ENCODE measurements at places on chromosomes 4 and X.

GRCh38 chrX:52082578-52082977 lies 13.6 kb upstream of the MAGED4B start:
- no peak for DNase-seq

DNA sequence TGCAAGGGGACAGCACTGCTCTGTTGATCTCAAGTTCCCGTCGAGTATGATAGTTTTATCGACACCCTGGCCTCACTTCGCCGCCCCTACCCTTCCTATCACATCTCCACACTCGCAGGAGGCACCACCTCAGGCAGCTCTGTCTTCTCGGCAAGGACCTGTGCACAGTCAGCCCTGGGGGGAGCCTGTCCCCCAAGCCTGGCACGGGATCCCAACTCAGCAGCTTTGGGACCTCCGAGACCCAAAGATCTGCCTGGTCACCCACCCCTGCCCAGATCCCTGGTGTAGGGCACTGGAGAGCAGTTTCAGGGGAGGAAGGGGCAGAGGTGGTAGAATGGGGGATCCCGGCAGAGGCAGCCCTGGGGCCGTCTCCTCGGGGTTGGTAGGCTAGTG lies 18.0 kb upstream of the UBA1 start:
- DNase-seq, result no peak

GRCh38 chr4:156725257-156725656 lies 246.3 kb downstream of the PDGFC start:
- DNase-seq, result no peak

GRCh38 chrX:54439960-54440871 lies at the start of gene TSR2:
Gene TSR2 (plus strand): TSS chrX:54440404. CDS start chrX:54440422, 18 bp downstream.
- DNase-seq, result peak; percentile 86

DNA sequence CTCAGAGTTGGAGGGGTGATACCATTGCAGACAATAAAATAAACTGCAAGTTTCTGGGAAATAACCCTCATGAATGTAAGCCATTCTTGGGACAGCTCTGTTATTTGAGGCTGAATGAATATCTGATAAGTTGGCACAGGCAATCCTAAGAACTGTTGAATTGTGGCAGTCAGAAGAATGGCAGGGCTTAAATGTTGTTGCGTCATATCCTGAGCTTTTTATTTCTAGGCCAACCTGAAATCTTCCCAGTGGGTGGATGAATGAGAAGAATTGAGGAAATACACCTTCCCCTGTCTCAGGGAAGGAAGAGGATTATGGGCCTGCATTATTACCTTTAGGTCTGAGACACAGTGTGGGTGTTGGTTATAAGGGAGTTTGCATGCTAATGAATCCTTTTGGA lies 64.4 kb upstream of the C4orf54 start:
- no peak for DNase-seq

DNA sequence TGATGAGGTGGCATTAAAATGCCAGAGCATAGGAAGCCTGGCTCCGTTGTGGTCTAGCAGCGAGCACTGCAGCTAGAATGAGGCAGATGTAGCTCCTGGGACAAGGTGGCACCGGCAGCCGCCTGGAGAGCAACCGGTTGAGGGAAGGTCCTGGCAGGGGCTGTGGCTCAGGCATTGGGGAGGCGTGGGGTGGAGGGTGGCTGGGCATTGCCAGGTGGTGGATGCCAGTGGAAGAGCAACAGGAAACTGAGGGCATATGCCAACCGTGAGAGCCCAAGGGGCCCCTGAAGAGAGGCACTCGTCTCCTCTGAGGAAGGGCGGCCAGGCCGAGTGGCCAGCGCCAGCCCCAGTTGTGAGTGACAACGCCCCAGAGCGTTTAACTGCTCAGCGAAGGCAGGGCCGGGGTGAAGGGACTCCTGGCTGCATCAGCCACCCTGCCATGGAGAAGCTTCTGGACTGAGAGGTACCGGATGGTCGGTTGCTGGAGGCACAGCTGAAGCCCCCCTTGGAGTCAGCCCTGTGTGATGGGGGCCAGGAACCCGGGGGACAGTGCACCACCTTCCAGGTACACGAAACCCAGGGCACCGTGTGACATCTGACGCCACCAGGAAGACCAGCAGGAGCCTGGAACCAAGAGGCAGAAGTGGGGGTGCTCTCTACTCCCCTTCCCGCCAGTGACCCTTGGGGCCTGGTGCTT lies 13.2 kb upstream of the PDE6B start:
- no peak for DNase-seq

DNA sequence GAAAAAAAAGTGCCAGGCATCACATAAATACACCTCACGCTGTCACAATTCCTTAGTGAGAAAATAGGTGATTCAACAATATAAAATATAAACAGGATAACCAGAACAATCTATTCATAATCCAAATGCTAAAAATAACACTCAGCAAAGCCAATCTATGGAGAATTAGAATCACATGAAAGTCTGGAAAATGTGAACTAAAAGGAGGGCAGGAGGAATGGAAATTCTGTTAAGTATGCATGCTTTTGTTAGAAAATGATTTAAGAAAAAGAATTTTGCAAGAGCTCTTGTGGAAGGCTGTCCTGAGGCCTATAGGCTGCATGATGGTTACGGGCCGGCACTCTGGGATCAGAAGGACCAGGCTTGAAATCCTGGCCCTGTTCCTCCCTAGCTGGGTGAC lies 70.6 kb upstream of the PROM1 start:
- no peak for DNase-seq

DNA sequence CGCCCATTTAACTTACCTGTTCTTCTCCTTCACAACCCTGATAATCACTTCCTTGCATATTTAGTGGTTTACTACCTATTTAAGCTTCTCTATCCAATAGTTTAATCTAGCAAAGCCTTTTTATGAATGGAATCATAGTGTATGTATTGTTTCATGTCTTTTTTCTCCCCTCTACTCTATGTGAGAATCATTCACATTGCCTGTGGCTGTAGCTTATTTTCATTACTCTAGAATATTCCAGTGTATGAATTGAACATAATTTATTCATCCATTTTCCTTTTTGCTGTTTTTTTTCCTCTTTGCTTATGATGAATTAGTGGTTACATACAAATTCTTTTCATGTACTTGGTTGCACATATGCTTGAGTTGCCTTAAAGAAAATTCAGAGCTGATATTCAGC lies 490 bp upstream of the ADH4 start:
- no peak for DNase-seq

DNA sequence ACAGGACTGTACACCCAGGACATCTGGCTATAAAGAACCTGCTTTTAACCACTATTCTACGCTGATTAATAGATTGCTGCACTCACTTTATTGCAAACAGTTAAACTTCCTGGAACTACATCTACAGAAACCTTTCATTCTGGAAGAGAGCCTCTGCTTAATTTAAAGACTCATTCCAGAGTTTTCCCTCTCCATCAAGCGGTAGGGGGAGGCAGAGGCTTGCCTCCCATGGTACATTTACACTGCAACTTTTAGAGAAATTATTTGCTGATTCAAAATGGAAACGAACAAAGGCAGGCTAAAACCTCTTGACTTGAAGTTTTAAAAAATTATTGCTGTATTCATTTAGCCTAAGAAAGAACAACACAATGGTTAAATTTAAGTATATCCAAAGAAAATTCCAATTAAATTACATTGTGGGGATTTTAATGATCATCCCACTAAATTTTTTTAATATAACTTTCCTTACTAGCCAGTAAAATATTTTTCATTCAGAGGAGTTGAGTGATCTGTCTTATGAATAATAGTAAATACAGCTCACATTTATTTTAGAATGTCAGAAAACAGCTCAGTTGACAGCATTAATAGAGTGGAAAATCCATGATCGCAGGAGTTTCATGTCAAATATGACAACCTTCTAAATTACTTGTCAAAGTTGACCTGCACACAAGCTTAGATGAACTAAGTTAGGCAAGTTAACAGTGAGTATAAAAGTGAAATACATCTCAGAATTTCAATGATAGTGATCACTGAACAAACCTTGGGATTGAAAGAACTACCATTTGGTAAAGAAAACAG lies 46.3 kb upstream of the PCDH10 start:
- DNase-seq, result no peak

DNA sequence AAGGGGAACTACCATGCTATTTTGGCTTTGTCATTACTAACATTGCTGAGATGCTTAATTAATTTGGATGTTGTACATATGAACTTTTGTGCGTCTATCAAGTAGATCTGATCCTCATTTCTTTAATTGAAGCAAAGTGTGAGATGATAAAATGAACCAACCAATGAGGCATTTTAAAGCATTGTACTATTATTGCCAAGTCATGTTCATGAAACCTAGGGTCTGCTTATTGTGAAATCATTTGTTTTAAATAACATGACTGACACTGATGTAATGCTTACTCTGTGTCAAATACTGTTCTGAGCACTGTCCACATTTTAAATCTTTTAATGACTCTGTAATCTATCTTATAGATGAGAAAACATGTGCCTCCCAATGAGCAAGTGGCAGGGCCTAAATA lies 57.7 kb downstream of the C4orf33 start:
- DNase-seq, result no peak

DNA sequence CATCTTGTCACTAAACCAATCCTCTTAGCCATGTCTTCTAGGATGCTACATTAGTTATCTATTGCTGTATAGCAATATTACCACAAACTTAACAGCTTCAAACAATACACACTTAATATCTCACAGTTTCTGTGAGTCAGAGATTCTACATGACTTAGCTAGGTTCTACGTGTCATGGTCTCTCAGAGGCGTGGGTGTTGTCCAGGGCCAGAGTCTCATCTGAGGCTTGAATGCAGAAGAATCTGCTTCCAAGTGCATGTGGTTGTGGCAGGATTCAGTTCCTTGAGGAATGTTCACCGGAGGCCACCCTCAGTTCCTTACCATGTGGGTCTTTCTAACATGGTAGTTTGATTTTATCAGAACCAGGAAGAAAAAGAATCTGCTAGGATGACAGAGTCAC lies 26.4 kb downstream of the PPP1R2C start:
- DNase-seq, result peak; percentile 27

- peak; percentile 82 for DNase-seq
Observed at GRCh38 chrX:11341274-11342201, 48.3 kb downstream of the AMELX start.

DNA sequence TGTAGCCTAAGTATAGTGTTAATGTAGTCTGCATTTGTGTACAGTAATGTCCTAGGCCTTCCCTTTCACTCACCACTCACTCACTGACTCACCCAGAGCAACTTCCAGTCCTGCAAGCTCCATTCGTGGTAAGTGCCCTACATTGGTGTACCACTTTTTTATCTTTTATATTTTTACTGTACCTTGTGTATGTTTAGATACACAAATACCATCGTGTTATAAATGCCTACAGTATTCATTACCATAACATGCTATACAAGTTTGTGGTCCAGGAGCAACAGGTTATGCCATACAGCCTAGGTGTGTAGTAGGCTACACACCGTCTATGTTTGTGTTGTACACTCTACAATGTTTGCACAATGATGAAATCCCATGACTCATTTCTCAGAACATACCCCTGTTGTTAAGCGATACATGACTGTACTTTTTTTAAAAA lies 15.4 kb downstream of the TSPAN5 start:
- peak; percentile 52 for DNase-seq

GRCh38 chr4:70994069-70994366 lies 569 bp downstream of the DCK start:
- DNase-seq, result no peak

DNA sequence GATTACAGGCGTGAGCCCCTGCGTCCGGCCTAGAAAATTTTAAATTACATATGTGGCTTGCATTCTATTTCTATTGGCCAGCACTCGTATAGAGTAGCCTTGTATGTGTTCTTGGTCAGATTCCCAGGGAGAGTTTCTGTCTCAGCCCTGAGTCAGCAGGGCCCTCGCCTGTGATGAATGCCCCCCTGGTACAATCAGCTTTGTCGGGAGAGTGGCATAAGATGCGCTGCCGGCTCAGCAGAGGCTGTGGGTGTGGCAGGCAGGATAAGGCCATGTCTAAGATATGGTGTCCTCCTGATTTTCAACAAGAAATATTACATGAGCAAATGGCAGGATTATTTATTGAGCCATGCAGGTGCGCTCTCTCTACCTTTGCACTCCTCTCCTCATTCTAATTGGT lies 1.6 kb upstream of the REELD1 start:
- no peak for DNase-seq

- DNase-seq, result peak; percentile 5
Observed at GRCh38 chr4:143482840-143483239, 30.7 kb upstream of the SMARCA5 start.

GRCh38 chr4:173883821-173884220 lies 353.8 kb upstream of the HAND2 start:
- peak; percentile 63 for DNase-seq

- DNase-seq, result no peak
Observed at GRCh38 chr4:125677665-125678307, 363.0 kb downstream of the FAT4 start.

- DNase-seq, result peak; percentile 10
Observed at GRCh38 chrX:45344594-45344993, 143.9 kb upstream of the DIPK2B start.

DNA sequence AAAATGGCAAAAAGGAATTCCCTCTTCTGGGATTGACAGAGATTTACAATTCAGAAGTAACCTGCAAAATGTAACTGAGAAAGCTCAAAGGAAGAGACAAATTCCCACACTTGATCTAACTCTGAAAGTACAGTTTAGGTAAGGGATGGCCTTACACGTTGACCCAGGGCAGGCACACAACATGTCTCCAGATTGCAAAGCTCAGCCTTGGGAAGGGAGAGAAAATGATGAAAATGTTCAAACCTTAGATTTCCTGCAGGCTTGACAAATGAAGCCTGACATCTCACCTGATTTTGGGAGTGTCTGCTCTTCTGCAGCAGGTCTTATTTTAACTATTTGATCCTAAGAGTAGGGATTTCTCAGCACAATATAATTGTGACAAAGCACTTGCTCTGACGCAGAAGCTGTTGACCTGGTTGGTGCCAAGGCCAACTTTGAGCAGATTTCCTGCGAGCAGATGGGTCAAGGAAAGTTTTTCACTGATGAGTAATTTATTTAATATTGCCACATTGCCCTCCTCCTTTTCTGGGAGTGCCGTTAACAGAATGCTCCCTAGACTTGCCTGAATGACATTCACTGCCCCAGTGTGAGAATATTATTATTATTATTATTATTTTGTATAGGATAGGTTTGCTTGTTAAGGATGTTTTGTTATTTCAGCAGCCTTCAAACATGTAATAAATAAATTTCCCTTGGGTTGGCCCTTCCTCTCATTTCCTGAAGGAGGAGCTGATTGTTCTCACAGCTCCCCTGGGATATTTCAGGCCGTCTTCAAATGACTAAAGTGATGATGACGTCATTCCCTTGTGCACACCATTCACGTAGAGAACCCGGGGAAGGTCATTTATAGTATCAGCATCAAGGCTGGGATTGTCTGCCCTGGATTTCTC lies 157.1 kb downstream of the VEGFC start:
- peak; percentile 64 for DNase-seq
